ENCODE measurements at places on chromosomes 7 and 10.

DNA sequence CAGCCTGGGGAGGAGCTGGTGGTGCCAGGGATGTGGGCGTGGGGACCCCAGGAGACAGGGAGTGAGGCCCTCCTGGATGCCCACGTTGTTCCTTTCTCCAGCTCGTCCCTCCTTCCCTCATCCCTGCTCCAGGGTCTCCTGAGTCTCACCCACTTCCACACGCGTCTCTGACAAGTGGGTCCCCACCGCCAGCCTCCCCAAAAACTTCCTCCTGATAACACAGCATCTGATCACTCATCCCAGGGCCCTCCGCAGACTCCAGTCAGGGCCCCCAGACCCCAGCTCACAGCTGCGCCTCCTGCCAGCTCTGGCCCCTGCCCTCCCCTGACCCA is 60.6 kb upstream of the INPP5A start:
- DNase-seq: no peak

DNA sequence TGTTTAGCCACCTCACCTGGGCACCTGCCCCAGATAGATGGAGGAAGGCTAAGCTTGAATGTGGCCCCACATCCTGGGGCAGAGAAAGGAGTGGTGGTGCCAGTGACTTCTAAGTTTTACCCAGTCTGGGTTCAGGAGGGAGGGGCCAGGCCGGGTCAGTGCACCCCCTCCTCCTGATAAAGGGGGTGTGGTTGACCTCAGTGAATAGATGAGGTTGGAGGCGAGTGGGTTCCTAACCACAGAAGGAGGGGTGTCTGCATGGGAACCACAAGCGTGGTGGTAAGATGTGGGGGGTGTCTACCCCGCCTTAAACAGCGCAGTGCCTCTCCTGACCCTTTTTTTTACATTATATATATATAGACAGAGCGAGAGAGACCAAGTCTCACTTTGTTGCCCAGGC is 105.3 kb upstream of the KCTD7 start:
- DNase-seq: no peak

GRCh38 chr10:132266594-132267161 is 41.1 kb downstream of the STK32C start:
- peak; percentile 63 for DNase-seq

DNA sequence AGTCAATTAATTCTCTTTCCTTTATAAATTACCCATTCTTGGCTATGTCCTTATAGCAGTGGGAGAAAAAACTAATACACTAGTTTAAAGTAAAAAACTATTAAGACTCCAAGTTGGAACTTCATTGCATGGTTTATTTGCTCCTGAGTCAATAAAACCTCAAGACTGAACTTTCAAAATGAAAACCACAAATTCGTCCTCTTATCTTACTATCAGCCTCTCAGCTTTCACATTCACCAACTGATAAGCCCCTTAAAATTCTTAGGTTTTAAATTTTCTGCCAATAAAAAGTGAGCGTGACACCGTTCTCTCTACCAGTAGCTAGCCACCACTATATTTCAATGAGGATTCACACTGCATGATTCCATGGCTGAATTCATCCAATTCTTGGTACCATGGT is 346.4 kb upstream of the NPSR1 start:
- no peak for DNase-seq

GRCh38 chr7:7104971-7105370 is 77.4 kb upstream of the C1GALT1 start:
- no peak for DNase-seq

DNA sequence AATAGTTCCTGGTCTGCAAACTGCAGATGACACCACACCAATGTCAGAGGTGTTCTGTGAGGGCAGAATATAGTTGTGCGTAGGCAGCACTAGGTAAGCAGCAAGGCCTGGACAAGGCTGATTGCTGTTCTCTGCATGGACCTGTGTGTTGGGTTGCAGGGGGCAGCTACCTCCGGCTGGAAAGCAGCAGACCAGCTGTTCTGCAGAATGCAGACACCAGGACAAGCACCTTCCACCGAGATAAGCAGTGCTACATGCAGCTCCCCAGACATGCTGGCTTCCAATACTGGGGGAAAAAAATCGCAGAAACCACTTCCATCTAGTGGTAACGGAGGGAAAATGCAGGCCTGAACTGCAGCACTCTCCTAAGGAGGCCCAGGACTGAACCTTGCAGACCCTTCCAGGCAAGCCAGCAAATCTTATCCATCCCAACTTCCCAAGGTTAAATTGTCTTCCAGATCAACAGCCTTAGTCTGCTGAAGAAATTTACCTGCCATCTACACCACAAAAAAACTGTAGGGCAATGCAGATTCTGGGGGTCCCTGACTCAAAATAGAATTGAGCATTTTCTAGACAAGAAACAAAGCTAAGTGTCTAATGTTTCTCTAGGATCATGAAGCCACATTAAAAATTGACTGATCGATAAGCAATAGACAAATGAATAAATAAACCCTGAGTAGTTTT is 50.5 kb upstream of the COBL start:
- DNase-seq: peak; percentile 80

DNA sequence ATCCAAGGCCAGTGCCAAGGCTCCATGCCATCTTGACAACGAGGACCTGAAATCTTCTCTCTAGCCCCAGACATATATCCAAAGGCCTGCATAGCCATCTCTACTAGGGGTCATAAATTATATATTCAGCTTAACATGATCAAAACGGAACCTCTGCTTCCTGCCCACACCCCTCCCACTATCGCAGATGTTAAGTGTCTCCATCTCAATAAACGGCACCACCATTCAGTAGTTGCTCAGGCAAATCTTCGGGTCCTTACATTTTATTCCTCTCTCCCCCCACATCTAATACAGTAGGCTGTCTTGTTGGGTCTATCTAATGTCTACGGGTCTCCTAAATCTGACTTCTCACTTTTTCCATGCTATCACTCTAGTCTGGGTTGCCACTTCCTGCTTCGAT is 201.1 kb upstream of the PLXNA4 start:
- no peak for DNase-seq

GRCh38 chr7:129136887-129137642 is 7.4 kb upstream of the TSPAN33 start:
- DNase-seq: no peak

DNA sequence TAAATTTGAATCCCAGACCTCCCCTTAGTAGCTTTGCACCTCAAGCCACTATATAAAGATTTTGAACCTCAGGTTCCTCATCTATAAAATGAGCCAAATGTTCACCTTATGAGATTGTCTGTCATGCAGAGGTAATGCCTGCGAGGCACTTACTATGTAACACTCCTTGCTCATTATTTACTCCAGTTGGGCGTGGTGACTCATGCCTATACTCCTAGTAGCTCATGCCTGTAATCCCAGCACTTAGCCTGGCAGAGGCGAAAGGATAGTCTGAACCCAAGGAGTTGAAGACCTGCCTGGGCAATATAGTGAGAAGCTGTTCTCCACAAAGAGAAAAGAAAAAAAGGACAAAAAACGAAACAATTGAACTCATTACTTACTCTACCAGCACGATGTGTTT is 82.2 kb downstream of the MDFIC start:
- no peak for DNase-seq

- no peak for DNase-seq
Measured at GRCh38 chr10:99667108-99667751, 7.9 kb downstream of the ENTPD7 start.

DNA sequence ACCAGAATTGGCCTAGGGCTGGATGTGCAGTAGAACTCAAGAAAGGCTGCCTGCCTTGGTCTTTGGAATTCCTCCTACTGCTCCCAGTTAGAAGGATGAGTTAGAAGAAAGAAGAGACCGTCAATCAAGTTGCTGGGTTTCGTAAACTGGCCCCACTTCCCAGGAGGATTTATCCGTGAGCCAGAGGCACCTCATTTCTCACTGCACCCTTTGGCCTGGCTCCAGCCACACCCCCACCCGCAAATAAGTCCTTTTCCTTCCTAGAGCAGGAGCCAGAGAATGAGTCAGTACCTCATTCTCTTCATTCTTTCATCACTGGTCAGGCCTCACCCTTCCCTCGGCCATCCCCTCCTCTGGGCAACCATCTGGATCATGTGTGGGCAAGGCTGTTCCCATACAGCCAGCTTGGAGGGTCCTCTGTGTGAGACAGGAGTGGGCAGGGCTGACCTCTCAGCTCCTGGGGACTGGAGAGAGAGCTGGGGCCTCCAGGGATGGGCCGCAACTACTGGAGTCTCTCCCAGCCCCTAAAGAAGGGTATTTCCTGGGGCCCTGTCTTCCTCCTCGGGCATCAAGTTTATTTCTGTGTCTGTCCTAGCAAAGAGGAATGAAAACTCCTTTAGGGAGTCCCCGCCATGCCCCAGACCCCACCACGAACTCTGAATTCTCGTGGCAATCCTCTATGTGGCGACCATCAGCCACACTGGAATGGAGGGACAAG is 87.2 kb upstream of the DUSP5 start:
- DNase-seq: no peak

Measured in NCI-H1092 treated with DMSO at 0.1 percent for 48 hours (cell line).